ENCODE measurements at places on chromosomes 1 and 21.

GRCh38 chr1:237712586-237713157 lies 178.1 kb downstream of the ZP4 start:
- DNase-seq, result no peak

DNA sequence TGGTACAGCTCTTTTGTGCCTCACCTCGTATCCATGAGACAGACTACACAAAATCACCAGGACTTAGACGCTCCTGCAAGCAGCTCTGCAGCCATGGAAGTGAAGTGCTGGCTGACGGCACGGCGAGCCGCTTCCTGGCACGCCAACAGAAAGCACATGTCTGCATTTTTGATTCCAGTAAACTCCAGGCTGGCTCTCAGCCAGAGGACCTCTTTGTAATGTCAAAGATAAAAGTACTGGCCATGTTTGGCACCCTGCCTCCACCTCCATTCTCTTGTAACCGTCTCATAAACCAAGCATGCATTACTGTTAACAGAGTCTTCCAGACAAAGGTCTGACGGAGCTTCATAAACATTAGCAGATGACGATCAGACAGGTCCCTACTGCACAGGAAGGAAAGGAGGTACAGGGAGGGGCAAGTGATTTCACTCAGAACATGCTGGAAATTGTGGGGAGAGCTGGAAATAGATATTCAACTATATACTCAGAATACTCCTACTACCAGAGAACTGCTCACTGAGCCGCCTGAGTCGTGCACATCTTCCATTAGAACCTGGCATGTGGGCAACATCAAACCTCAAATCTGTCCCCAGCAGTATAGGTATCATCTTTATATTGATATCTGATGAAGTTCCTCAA lies 632.0 kb downstream of the SMYD3 start:
- peak; percentile 83 for DNase-seq

- DNase-seq, result no peak
Observed at GRCh38 chr1:108057541-108057940, 92.6 kb upstream of the VAV3 start.

- DNase-seq, result no peak
Observed at GRCh38 chr21:29193072-29193471, 62.6 kb downstream of the MAP3K7CL start.

DNA sequence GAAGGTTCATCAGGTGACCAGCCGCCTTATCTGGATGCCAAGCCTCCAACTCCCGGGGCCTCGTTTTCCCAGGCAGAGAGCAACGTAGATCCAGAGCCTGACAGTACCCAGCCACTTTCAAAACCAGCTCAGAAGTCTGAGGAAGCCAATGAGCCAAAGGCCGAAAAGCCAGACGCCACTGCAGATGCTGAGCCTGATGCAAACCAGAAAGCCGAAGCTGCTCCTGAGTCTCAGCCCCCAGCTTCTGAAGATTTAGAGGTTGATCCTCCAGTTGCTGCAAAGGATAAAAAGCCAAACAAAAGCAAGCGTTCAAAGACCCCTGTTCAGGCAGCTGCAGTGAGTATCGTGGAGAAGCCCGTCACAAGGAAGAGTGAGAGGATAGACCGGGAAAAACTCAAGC lies 44.5 kb downstream of the ZBTB17 start:
- DNase-seq, result no peak

GRCh38 chr1:162178432-162178831 lies 108.9 kb downstream of the NOS1AP start:
- DNase-seq, result no peak

DNA sequence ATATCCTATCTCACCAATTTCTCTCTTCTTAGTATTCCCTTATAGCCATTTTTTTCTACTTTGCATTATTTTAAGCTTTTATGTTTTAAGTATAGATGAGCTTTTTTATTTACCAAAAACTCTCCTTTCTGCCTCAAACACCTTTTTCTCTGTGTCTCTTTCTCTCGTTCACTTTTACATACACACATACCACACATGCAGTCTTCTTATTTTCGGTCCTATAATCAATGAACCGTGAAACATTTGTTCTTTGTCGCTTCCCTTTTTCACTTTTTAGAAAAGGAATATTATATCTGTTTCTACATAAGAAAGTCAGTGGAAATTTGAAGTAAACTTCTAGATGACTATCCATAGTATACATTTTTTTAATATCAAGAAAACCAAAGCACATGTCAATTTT lies 183.2 kb downstream of the MRPL39 start:
- DNase-seq, result no peak

Measured in brain pericyte (primary cell).